Esophagus squamous epithelium (tissue), 5 donors: ENCODE measurements at places on chromosomes 12 and 14. TPM values are rescaled to one million over a fixed set of nuclear protein-coding genes. Genes with fewer than 3 reads are reported as not detected.
A peak's percentile ranks its signal among the peaks of the same experiment; 100 is the strongest.

DNA sequence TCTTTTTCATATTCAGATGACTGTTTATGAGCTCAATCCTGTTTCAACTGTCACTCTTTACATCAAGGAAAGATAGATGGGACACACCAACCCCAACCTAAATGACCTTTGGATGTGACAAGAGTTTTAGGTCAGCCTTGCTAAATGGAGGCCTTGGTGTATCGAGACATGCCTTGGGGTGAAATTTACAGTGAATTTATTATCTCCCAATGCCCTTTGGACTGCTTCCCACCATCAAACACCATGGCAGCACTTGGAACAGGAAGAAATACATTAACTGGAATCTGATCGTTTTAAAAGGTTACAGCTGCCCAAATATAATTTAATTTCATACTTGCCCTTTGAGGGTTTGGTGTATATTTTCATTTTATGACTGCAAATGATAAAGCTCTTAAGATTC lies 327.6 kb downstream of the SOX5 start:
- no peaks in the 10 kb centered on the region for H3K36me3 ChIP-seq
- no peak for DNase-seq
- H3K4me3 ChIP-seq: no peak overlapping the region
- no peak overlapping the region for H3K27ac ChIP-seq
- no peaks in the 10 kb centered on the region for H3K27me3 ChIP-seq
- no peaks in the 10 kb centered on the region for H3K4me1 ChIP-seq

DNA sequence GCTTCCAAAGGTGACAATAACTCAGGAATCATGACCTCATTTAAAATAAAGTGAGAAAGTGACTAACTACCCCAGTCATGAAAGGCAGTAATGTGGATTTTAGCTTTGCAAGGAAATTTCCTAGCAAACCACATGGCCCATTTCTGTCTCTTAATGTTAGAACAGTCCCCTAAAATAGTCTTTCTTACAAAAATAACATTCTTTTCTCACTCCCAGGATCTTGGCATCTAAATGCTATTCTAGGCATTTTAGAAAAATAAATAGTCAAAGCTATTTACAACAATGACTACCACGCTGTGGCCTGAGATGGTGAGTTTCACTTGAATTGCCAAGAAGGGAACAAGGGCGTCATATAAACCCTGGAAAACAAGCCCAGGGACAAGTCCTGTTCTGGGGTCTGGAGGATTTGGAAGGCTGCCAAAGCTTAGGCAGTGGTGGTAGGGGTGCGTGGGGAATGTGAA lies 101.2 kb upstream of the CCDC175 start:
- H3K27ac ChIP-seq: no peak overlapping the region
- no peak overlapping the region for H3K4me3 ChIP-seq
- no peak for DNase-seq
- H3K36me3 ChIP-seq: no peaks in the 10 kb centered on the region
- no peaks in the 10 kb centered on the region for H3K4me1 ChIP-seq

- no peaks in the 10 kb centered on the region for H3K36me3 ChIP-seq
- DNase-seq: no peak
- peaks cover 84% of the 10 kb centered on the region for H3K27me3 ChIP-seq
- H3K27ac ChIP-seq: peak overlapping the region; percentile 82
These were observed 734 bp downstream of the FIGNL2 start for GRCh38 chr12:51847643-51848325.

- no peaks in the 10 kb centered on the region for H3K27me3 ChIP-seq
- no peak overlapping the region for H3K4me3 ChIP-seq
- H3K27ac ChIP-seq: no peak overlapping the region
- DNase-seq: no peak
- H3K36me3 ChIP-seq: no peaks in the 10 kb centered on the region
These were observed 190.4 kb downstream of the ZFP36L1 start for GRCh38 chr14:68602507-68602906.

DNA sequence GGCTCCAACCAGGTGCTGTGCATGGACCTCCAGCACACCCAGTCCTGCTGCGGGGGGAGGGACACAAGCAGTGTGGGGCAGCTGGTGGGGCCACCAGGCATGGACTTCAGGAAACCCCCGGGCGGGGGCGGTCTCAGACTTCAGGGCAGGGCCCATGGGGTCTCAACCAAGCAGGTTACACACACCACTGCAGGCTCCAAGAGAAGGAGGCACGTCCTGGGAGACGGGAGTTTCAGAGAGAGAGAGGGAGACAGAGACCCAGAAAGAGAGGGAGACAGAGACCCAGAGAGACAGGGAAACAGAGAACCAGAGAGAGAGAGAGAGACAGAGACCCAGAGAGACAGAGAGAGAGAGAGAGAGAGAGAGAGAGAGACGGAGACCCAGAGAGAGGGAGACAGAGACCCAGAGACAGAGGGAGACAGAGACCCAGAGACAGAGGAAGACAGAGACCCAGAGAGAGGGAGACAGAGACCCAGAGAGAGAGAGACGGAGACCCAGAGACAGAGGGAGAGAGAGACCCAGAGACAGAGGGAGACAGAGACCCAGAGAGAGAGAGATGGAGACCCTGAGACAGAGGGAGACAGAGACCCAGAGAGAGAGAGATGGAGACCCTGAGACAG lies 128.9 kb downstream of the NCOR2 start:
- no peaks in the 10 kb centered on the region for H3K27me3 ChIP-seq
- DNase-seq: no peak
- peaks cover 10% of the 10 kb centered on the region for H3K4me1 ChIP-seq
- H3K36me3 ChIP-seq: peaks cover 87% of the 10 kb centered on the region
- no peak overlapping the region for H3K27ac ChIP-seq

DNA sequence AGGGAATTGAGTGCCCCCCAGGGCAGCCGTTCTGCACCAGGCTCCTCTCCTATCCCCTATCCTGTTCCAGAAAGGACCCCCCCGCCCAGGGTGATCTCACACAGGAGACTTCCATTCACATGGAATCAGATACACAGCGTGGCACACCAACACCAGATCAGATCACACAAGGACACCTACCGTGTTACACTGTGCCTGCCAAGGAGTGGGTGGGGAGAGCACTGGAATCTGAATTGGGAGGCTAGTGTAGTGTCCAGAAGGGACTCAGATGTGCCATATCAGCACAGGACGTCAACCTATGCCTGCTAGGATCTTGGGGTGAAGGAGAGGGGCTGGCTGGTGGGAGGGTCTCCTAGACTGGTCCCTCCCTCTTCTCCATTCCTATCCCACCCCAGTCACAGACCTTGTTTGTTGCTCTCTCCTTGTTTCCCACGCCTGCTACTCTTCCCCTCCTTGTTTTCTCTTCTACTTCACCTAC lies 2.3 kb downstream of the PTMS start:
- H3K4me1 ChIP-seq: peaks cover 51% of the 10 kb centered on the region
- no peak for DNase-seq
- no peaks in the 10 kb centered on the region for H3K27me3 ChIP-seq
- H3K27ac ChIP-seq: peak overlapping the region; percentile 96
- peaks cover 4% of the 10 kb centered on the region for H3K36me3 ChIP-seq

- DNase-seq: no peak
- peaks cover 36% of the 10 kb centered on the region for H3K27me3 ChIP-seq
- no peak overlapping the region for H3K27ac ChIP-seq
- peaks cover 64% of the 10 kb centered on the region for H3K4me1 ChIP-seq
- H3K36me3 ChIP-seq: no peaks in the 10 kb centered on the region
- peak overlapping the region; percentile 43 for H3K4me3 ChIP-seq
These were observed 8.1 kb downstream of the STAC3 start for GRCh38 chr12:57242691-57243454.

DNA sequence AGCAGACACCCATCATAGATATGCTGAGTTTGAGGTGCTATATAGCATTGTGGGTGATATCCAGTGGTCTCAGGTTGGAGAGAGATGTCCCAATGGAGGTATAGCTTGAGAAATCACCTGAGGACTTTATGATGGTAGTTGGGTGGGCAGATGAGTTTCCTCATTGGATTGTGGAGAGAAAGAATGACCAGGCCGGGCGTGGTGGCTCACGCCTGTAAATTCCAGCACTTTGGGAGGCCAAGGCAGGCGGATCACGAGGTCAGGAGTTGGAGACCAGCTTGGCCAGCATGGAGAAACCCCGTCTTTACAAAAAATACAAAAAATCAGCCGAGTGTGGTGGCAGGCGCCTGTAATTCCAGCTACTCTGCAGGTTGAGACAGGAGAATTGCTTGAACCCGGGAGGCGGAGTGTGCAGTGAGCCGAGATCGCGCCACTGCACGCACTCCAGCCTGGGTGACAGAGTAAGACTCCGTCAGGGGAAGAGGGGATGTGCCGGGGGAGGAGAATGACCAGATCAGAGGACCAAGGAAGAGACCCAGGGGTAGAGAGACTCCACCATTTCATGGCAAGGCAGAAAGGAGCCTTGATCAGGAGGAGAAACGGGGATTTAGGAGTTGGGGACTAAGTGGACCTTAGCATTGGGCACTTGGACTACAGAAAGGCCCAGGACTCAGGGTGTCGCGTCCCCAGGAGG lies 757 bp upstream of the PCK2 start:
- H3K4me1 ChIP-seq: peaks cover 18% of the 10 kb centered on the region
- H3K36me3 ChIP-seq: no peaks in the 10 kb centered on the region
- DNase-seq: no peak
- H3K27me3 ChIP-seq: no peaks in the 10 kb centered on the region

GRCh38 chr12:124633365-124634362 lies 66.3 kb upstream of the NCOR2 start:
- peak overlapping the region; percentile 58 for H3K27ac ChIP-seq
- no peaks in the 10 kb centered on the region for H3K36me3 ChIP-seq
- no peak for DNase-seq
- peaks cover 58% of the 10 kb centered on the region for H3K4me1 ChIP-seq
- no peaks in the 10 kb centered on the region for H3K27me3 ChIP-seq

The LRRC10 gene
- total RNA-seq: not detected

The RNASE7 gene
- total RNA-seq: 0.97 TPM

The REP15 gene
- not detected for total RNA-seq
